ENCODE measurements at places on chromosomes 16 and 17.
A peak's percentile ranks its signal among the peaks of the same experiment; 100 is the strongest.

GRCh38 chr17:55413825-55414489, 7.7 kb downstream of the MMD start:
- no peak for DNase-seq

DNA sequence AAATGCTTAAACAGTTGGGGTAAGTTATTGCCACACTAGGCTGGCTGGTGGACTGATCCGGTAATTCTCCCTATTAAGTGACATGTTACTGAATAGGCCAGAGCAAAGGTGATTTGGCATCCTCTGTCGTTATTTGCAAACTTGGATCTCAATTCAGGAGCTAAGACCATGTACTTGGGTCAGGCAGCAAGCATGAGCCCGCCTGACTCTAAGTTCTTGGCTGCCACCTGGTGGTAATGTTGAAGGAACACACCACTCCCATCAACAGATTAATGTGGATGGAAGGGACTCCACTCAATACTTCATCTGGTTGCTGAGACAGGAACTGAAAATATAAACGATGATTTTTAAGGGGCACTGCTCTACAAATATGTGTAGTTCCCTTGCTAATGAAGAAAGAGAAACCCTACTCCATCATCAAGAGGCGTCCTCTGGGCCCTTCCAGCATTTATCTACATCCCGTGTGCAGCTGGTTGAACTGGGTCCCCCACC, 70.8 kb downstream of the EMP2 start:
- peak; percentile 72 for DNase-seq

DNA sequence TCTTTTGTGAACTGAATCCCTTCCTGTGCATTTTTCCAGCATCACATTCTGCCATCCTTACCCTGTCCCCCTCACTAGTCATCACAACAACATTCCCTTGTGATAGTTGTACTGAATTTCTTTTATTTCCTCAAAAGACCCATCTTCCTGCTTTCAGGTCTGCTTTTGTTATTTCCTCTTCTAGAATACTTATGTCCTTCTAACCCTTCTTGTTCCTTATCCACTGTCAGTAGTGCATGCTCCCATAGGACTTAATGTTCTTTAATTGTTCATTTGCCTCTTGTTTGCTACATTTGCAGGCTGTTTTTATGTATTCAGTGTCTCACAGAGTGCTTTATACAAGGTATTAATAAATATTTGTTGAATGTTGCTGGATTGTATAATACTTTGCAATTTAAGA, 73.0 kb downstream of the BCAS3 start:
- DNase-seq, result no peak

DNA sequence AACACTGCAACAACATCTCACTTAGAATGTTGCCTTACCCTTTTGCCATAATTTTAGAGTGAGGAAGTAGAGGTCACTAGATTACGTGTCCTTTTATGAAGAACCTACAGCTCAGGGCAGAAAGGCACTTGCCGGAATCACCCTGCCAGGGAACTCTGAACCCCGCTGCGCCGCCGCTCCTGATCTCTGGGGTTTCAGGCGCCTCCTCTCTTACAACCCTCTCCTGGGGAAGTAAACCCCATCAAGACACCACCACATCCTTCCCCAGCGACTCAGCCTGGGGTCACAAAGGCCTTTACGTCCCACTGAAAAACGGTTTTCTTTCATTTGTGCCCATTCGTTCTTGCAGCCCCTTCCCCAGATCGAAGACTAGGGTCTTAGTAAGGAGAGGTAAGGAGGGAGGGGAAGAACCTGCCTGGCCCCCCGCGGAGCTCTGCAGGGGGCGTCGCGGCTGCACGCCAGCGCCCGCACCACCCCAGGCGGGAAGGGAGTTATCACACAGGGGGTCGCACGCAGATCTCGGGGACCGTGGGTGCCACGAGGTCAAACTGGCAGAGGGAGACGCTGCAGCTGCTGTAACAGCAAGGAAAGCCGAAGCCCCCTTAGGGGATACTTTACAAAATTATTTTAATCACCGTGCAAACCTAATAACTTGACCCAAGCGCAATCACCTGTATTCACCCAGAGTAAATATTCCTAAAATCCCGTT, 1.0 kb upstream of the HLF start:
- DNase-seq, result no peak

GRCh38 chr17:57085448-57086068, 512 bp downstream of the AKAP1 start:
- peak; percentile 63 for DNase-seq

DNA sequence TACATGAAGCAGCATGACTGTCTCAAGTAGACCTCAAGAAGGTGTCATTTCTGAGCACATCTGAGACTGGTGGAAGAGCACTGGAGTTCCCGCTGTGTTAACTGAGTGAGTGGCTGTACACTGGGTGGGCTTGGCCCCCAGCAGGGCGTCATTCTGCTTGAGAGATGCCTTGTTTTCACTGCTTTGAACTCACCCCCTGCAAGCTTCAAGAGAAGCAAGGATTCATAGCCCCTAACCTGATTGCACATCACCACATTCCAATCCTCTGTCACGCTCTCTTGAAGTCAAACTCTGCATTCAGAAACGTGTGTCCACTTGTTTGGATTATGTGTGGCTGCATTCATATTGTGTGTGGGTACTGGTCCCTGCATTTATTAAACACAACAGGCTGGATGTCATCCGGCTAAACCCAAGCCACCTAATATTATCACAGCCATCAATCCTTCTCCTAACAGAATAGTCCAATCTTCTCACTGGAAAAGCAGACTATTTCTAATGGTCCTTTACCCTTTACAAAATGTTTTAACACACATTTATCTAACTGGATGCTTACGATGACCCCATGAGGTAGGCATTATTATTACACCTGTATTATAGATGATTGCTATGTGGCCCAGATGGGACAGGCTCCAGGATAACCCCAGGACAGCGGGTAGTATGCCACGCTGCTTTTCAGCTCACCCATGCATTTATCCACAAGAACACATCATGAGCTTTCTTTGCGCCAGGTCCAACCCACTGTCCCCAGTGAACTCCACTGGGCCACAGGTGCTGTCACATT, 76.3 kb downstream of the USP31 start:
- DNase-seq, result no peak

DNA sequence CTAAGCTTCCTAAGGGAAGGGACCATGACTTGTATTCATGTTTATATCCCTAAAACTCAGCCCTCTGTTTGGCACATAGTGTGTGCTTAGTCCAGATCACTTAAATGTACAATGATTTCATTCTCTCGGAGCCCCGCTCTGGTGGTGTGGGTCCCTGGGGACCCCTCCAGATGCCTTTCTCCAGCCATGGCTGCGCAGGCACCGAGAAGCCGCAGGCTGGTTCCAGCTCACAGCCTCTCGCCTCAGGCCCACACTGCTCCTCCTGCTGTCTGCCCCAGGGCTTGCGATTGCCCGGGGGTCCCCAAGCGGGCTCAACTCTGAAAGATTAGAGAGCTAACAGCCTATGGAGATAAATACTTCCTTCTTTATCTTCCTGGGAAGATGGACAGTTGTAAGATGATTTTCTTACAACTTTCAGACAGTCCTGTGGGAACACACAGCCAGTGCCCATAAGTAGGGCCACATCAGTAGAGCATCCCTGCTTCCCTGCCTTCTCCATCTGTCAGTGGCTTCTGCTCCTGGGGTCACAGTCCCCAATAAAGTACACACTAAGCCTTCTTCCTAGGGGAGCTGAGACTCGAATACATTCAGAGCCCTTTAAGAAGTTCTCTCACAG, 66.2 kb downstream of the CENPV start:
- peak; percentile 74 for DNase-seq

- no peak for DNase-seq
Observed at GRCh38 chr17:31418773-31419350, 27.4 kb downstream of the RAB11FIP4 start.
